ENCODE measurements at places on chromosomes 3 and 15.

DNA sequence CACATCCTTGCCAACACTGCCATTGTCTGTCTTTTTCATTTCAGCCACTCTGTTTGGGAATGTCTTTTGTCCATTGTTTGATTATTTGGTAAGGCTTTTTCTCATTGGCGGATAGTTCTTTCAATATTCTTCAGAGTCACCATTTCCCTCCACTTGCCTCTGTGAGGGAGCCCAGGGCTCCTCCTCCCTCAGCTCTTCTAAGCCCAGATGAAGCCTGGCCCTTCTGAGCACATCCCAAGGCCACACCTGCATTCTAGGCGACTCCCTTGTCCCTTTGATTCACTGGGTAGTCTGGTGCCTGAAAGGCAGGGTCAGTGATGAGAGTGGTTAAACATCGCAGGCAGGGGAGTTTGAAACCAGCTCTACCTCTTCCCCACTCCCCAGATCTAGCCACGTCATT lies 12.4 kb upstream of the LTF start:
- DNase-seq: no peak

DNA sequence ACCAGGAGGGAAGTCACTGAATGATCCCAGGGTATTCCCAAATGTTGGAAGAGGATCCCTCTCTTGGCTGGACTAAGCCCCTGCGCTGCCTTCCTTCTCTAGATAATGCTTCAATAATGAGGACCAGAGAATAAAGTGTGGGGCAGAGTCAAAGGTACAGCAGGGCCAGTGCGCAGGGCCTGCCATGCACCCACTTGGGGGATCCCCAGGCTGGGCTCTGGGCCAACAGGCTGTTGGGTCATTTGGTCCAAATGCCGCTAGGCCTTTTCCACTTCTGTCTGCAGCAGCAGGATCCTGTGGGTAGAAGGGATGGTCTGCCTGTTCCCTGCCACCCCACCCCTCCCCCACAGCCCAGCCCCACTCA lies 5.7 kb upstream of the CLK3 start:
- no peak for DNase-seq

- DNase-seq: no peak
Measured at GRCh38 chr15:94838281-94838680, 606.9 kb downstream of the MCTP2 start.

DNA sequence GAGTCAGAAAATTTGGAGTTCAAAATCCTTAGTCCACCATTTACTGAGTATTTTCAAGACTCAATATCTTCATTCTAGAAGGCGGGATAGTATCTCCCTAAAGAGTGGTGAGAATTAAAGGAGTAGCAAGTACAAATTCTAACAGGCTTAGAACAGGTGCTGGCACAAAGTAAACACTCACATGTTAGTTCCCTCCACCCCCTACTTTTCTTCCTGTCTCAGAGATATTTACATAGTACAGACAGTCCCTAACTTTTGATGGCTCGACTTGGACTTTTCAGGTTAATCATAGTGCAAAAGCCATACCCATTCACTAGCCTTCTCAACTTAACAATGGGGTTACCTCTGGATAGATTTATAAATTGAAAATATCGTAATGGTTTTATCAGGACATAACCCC lies 476.2 kb upstream of the RASGRP1 start:
- DNase-seq: no peak

DNA sequence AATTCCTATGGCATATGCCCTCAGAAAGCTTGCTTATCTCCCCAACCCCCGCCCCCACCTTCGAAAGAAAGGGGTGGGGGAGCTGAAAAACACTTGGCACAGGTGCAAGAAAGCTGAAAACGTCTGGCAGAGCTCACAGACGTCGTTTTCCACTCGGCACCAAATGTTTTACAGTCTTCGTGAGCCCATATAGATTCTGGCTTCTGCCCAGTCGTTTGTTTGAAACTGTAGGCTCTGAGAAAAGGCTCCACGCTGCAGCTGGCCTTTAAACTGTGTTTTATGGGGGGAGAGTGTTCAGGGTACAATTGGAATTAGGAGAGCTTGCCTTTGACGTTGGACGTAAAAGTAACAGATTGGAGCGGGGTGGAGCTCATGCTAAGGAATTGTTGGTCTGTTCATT lies 130.3 kb downstream of the MDFIC2 start:
- DNase-seq: no peak

GRCh38 chr3:138203938-138204337 lies 16.8 kb downstream of the ARMC8 start:
- no peak for DNase-seq

DNA sequence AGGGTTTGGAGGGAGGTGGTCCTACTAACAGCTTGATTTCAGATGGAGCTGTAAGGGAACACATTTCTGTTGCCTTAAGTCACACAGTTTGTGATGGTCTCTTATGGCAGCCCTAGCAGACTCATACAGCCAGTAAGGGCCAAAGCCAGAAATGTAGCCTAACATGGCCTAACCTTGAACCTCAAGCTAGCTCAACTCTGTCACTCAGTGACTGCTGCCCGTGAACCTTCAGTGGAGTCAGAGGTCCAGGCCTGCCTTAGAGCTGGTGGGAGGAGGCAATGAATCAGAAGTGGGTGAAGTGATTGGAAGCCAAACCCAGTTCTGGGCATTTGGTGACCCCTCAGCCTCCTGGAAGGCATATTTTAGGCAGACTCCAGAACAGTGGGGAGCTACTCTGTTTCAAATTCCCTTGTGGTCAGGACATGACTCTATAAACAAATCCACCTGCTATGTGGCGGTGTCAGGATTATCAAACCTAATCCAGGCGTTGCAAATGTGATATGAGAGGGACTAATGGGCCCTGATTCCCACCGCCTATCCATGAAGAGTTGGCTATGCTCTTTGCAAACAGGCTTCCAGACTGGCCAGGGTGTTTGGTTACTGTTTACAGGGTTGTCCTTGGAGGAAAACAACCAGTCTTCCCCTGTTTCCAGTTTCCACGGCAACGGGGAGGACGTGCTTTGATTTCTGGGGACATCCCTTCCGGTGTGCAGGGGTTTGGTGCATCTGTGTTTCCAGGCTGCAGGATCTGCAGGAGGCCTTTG lies 105.9 kb upstream of the AGBL1 start:
- peak; percentile 21 for DNase-seq

DNA sequence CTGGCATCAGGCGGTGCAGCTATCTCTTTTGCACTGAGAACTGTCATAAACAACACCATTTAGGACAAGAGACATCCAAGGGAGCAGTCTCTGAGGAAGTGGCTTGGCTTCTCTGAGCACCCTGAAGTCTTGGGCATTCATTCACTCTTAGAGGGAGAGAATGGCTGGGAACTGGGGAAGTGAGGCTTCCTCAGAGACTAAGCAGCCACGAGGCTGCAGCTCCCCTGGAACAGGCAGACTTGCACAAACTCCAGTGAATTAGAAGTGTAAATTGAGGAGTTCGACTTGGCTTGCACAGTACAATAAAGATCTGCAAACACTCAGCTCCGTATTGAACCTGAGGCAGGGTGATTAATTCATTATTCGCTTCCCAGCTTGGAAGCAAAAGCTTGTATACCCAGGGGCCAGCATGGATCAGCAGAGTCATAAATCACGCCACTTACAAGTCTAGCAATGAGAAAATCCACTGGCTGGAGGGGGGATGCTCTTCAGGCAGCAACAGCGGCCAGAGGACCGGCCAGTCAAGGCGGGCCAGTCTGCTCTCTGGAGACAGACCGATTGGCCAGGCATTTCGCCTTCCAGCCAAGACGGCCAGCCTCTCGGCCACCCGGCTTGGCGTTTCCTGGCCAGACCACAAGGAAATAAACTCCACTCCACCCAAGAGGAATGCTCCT lies 118.8 kb upstream of the ADPGK start:
- DNase-seq: peak; percentile 77

DNA sequence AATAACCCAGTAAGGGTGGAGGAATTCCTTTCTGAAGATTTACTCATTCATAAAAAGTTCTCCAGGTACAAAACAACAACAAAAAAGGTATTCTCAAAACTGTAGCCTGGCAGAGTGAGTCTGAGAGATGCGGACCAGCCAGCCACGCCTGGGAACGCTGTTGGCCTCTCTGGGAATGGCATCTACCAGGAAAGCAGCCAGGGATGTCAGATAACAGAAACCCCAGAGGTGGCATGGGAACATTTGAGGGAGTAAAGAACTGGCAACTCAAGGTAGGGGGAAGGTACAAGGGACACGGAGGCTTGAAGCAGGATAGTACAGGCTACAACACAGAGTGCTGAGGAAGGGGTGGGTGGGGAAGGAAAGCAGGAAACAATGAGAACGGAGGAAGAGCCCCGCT lies 7.1 kb upstream of the AP3S2 start:
- DNase-seq: no peak

GRCh38 chr15:101158166-101159095 lies 93.4 kb downstream of the CHSY1 start:
- DNase-seq: no peak

DNA sequence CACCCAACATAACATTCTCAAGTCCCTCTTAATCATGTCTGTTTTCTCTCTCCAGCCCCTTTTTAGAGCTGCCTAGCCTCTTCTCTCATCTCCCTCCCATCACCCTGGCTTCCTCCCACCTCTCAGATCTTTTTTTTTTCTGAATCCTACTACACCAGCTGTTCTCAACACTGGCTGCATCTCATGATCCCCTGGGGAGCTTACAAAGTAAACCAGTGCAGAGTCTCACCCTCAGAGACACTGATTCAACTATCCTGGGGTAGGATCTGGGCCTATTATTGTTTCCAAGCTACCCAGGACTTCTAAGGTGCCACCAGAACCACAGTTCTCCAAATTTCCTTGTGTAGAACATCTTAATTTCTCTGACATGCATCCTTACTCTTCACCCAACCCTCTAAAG lies 50.3 kb upstream of the ACAN start:
- DNase-seq: peak; percentile 13

- DNase-seq: no peak
Measured at GRCh38 chr3:22858486-22858885, 344.6 kb upstream of the UBE2E2 start.

GRCh38 chr3:131387796-131388489 lies 6.4 kb downstream of the NUDT16 start:
- no peak for DNase-seq

GRCh38 chr3:179068779-179069530 lies 2.7 kb downstream of the ZMAT3 start:
- peak; percentile 56 for DNase-seq

DNA sequence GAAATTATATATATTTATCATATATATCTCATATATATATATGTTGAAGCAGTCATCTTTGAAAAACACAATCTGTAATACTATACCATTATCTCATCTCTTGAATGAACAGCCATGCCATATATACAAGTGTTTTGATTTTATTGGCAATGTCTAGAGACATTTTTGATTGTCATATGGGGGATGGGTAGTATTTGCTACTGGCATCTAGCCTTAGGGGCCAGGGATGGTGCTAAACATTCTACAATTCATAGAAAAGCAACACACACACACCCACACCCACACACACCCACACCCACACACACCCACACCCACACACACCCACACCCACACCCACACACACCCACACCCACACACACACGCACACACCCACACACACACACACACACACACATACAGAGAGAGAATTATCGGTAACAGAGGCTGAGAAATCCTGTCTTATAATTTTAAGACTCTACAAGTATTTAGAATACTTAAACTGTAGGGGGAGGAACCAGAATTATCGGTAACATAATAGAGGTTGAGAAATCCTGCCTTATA lies 11.1 kb upstream of the PIK3R4 start:
- DNase-seq: no peak

DNA sequence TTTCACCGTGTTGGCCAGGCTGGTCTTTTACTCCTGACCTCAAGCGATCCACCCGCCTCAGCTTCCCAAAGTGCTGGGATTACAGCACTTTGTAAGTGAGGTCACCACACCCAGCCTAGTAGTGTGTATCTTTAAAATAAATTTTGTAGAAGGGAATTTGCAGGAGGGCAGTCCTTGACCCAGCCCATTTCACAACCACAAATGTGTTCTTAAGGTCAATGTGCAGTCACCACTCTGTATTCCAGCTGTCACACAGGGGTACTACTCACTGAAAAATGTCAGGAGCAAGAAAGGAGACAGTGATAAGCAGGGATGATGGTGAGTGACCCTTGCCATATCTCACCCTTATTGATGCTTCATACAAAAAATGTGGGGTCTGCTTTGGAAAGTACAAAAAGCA lies 98.5 kb downstream of the FRMD5 start:
- no peak for DNase-seq

DNA sequence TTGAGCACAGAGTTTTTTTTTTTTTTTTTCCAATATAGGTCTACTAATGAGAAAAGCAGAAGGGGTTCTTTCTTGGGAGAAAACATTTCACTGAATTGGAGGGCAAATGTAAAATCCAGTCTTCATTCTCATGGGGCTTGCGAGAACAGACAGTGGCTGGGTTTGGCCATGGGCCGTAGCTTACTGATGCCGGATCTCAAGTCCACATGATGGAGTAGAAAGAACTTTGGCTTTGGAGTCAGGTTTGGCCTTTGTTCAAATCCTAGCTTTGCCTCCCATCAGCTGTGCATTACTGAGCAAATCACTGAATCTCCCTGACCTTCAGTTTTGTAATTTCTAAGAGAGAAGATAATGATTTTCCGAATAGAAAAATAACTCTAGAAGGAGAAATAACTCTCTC lies 59.7 kb downstream of the LMCD1 start:
- DNase-seq: no peak

DNA sequence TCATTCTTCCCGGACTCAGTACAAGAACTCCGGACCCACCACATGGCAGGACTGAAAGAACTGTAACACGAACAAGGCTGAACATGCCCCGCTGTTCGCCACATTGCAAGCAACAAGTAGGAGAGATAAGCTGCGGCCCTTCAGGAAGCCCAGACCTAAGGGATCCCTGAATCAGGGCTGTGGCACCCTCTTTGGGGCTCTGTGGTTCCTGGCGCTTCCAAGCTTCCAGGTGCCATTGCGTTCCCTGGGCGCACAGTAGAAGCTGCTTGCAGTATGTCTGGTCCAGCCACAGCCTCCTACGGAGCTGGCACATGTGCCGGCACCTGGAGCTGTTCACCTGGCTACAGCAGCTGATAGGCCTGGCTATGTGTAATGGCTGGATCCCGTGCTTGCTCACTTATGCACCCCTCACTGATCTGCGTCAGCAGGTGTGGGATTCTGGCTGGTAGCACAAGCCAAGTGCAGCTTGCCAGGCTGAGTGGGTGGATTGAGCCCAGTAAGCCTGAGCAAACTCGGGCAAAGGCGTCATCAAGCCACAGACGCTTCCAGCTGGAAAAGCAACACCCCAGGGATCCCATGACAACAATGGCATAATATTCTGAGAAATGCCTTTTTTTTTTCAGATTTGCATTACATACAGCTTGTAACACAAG lies 748.6 kb upstream of the GBE1 start:
- DNase-seq: no peak

GRCh38 chr3:172853921-172854666 lies 103.6 kb downstream of the ECT2 start:
- no peak for DNase-seq

DNA sequence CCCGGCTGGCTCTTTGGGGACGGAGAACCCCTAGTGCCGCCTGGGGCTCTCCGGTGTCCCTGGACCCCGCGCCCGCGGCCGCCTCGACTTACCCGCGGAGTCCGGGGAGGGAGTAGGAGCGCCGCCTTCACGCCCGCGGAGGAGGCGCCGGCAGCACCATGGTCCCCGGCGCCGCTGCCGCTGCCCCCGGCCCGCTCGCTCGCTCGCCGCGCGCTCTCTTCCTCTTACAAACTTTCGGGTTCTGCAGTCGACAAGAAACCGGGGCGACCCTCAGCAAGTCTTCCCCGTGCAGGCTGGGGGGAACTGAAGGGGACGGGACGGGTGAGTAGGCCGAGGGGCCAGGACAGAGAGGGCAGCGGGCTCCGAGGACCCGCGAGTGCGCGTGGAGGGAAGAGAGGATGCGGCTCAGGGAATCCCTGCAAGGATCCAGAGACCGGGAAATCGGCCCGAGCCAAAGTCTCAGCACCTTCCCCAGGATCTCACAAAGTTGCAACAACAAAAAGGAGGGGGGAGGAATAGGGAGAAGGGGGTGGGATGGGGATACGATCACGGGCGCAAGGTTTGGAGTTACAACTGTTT lies 2.0 kb downstream of the FOXP1 start:
- DNase-seq: peak; percentile 11

Data from WERI-Rb-1 (cell line).